NCI-H345 (cell line): ENCODE measurements at places on chromosomes 6 and 20.

DNA sequence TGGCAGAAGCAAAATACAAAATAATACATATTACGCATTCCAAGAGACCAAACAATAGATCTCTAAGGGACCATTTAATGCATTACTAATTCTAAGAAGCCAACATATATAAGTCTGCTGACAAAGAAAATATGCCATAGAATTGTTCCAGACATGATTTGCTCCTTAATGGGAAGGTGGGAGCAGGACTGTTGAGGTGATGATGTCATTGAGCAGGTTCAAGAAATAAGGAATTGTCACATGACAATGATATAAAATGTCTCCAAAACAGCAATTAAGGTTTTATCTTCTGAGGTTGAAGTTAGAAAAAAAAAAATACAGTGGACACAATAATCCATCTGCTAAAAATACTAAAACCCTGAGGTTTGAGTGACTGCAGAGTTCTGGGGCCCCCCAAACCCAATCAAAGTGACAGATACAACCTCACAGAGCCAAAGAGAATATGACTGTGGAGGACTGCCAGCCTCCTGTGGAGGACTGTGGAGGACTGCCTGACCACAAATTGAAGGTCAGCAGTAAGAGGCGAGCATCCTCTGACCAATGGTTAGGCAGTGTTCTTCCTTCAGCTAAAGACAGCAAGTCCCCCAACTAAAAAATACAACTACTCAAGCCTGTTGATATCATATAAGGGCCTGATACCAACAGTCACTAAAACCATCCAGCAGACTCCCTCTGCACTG lies 39.0 kb downstream of the TOMM6 start:
- no peak for DNase-seq

DNA sequence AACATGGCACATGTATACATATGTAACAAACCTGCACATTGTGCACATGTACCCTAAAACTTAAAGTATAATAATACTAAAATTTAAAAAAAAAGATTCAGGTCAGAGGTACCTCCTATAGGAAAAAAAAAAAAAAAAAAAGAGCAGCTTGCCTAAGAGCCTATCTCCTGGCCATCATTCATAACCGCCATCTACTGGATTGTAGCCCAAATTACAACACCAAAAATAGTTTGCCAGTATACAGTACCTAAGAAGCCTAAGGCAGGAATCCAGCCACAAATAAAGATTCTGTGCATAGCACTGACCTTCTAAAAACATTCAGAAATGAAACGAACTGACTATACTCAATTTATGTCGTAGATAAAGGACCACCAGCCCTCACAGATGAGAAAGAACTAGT lies 438.4 kb upstream of the ADGRB3 start:
- no peak for DNase-seq

GRCh38 chr6:152244998-152245630 lies 392.0 kb downstream of the SYNE1 start:
- no peak for DNase-seq

- DNase-seq: no peak
Observed at GRCh38 chr20:1618954-1619540, 762 bp downstream of the SIRPB1 start.

DNA sequence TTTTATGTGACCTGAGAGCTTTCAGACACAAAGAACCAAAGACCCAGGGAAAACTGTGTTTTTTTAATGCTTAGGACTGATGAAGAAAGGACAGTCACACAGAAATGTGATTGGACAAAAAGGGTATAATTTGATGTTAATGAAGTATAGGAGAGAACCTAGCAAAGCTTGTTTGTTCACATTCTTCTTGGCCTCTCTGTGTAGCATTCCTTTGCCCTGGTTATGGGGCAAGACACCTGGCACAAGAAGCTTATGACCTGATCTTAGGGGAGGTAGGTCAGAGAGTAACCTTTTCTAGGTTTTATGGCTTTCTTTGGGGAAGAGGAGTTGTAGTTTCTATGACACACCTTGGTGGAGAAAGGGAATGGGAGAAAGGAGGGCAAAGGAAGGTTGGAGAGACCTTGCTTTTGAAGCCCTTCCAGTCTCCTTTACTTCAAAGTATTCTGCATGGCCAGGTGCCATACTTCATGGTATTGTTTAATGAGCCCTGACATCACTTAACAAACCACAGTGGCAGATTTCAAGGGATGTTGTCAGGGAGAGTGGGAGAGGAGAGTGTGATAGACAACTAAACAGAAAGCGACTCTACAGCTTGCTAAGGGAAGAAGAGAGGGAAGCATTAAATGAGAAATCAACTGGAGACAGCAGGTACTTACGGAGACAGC lies 701.8 kb upstream of the FLRT3 start:
- no peak for DNase-seq
